Left ventricle myocardium inferior (tissue), 1 donor: ENCODE measurements at places on chromosomes 6 and 20. TPM values are rescaled to one million over a fixed set of nuclear protein-coding genes. Genes with fewer than 3 reads are reported as not detected.

Gene SLC22A7
- not detected for total RNA-seq

Gene KCNG1
- 0.30 TPM for total RNA-seq

Gene CDK19
- total RNA-seq: 9.1 TPM

Gene GPX5
- not detected for total RNA-seq

Gene SNX3
- 245 TPM for total RNA-seq

Gene COL9A1
- total RNA-seq: 0.08 TPM

Gene HLA-DMA
- 15.8 TPM for total RNA-seq

Gene ADAM33
- 10.8 TPM for total RNA-seq

Gene CAGE1
- total RNA-seq: not detected

Gene UBE2V1
- 77.1 TPM for total RNA-seq

Gene ECT2L
- total RNA-seq: 1.6 TPM

DNA sequence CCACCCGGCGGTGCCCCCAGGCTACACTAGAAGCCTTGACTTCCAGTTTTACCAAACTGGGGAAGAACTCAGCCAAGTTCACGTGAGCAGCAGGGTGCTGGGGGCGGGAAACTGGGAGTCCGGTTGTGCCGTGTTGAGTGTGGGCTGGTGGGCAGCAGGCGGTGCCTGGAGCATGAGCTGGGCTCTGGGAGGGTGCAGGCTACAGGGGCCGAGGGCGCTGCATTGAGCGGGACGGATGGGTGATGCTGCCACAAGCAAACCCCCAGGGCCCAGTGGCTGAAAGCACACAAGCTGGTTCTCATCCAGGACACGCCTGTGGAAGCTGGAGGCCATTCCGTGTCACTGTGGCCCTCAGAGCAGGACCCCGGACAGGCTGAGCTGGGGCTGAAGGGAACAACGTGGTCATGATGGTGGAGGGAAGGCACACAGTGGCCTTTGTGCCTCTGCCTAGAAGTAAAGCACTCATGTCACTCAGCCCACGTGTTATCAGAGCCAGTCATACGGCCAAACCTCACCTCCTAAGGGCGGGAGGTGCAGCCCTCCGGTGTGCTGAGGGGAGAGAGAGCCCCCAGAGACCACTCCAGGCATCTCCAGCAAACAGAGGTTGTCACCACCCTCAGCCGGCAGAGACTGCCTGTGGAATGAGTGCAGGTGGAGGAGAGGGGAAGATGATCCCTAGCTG lies 29.5 kb downstream of the RBM38 start:
- DNase-seq: no peak

GRCh38 chr6:30167101-30167500 lies 3.8 kb downstream of the TRIM15 start:
- no peak for DNase-seq

GRCh38 chr20:25049261-25050060 lies 8.5 kb downstream of the ACSS1 start:
- no peak for DNase-seq

- no peak for DNase-seq
Measured at GRCh38 chr6:130520801-130521200, 155.0 kb downstream of the TMEM200A start.

- DNase-seq: no peak
Measured at GRCh38 chr20:32841632-32842031, 17.1 kb upstream of the EFCAB8 start.

- DNase-seq: no peak
Measured at GRCh38 chr6:16043171-16044135, 85.4 kb upstream of the MYLIP start.

DNA sequence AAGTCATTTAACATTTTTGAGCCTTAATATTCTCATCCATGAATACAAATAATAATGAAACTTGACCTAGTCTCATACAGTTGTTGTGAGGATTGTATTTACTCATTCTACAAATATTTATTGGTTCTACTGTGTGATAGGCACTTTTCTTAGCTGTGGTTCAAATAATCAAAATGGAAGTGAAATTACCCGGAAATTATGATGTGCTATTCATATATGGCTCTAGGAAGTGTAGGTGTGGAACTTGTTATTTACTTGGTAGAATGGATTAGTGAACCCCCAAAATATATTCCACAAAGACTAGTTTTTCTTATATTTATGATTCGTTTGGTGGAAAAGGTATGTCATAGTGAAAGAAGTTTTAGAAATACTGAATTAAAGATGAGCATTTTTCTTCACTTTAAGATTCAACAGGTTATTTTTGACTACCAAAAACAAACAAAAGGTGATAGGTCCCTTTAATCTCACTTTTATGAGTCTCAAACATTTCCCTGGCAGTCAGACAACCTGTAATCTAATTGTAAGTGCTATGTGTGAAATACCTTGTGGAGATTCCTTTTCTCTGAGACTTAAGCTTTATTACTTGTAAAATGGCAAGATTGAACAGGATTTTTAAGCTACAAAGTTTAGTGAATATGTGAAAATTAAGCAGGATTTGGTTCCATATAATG lies 77.8 kb downstream of the STXBP5 start:
- DNase-seq: no peak

- DNase-seq: no peak
Measured at GRCh38 chr6:154139892-154140291, 100.9 kb downstream of the OPRM1 start.

GRCh38 chr20:17423782-17424181 lies 107.4 kb downstream of the BFSP1 start:
- no peak for DNase-seq

- no peak for DNase-seq
Measured at GRCh38 chr6:139943391-139943790, 568.9 kb upstream of the CITED2 start.

DNA sequence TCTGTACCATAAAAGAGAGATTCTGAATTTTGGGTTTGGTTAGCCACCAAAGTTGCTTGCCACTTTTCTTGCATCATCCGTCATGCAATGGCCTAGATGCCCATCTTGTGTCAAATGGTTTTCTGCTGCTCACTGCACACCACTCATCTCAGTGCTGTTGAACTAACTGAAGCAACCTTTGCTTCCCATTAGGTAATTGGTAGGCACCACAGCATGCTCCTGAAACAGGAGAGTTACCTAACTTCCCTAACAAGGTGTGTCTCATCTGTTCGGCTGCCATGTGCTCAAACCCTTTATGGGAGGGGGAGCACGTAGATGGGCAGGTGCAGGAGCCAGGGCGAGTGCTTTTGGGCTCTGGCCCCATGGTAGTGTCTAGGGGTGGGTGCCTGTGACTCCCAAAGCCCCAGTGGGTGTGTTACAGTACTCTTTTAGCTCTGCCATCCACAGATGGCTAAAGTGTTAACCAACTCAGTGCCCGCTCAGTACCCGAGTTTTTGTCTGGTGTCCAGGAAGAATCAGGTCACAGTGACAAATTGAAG lies 147.4 kb upstream of the SPACA1 start:
- DNase-seq: no peak

DNA sequence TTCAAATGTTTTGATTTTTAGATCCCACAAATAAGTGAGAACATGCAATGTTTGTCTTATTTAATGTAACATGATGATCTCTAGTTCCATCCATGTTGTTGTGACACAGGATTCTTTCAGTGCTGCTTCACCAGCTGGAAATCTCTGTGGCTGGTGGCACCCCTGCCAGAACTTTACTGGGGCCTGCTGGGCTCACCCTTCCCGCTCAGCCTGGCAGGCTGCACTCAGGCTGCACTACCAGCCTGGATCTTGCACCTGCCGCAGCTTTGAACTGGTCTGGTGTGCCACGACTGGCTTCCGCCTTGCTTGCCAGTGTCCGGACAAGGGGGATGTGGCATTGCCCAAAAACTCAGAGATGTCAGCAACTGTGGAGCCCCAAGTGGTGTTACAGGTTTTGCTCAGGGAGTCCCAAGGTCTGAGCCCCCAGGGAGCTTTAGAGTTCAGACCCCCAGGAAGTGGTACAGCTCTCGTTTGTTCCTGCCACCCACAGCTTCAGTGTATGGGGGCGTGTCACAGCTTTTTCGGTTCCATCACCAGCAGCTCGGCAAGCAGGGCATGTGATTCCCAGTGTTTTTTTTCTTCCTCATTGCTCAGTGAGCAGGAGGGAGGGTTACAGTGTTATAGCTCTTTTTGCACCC lies 72.3 kb upstream of the SYNCRIP start:
- DNase-seq: no peak

DNA sequence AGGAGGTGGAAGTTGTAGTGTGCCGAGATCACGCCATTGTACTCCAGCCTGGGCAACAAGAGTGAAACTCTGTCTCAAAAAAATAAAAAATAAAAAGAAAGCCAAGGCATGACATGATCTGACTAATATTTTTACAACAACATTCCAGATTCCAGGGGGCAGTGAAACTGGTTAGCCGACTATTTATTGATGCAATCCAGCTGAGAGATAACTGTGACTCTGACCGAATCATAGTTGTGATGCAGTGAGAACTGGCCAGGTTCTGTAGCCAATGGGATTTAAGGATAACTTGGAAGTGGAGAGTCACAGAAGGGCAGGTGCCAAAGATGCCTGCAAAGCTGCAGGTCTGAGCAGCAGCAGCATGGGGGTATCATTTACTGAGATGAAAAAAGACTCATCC lies 82.9 kb upstream of the TSHZ2 start:
- no peak for DNase-seq

GRCh38 chr6:137237413-137238170 lies 18.4 kb upstream of the IFNGR1 start:
- DNase-seq: no peak

GRCh38 chr6:112024464-112024863 lies 29.4 kb upstream of the CCN6 start:
- DNase-seq: no peak

GRCh38 chr6:34148631-34149451 lies 3.0 kb upstream of the GRM4 start:
- DNase-seq: no peak

DNA sequence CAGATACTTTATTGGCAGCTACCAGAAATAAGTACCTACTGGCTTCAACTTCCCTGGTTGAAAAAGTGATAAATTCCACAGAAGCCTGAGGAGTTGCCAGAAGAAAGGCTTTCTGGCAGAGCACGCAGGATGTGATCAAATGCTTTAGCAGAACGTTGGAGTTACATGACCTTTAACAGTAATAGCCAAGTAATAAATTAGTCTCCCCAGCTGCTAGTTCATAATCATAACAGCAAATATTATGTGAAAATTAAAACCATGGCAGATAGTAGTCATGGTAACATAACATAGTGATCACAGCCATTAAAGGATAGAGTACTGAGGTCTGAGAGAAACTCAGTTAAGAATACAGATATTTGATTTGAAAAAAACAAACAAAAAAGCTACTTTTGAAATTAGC lies 567.7 kb downstream of the ADGRB3 start:
- DNase-seq: no peak

- DNase-seq: no peak
Measured at GRCh38 chr20:57509665-57510237, 15.2 kb downstream of the CTCFL start.

DNA sequence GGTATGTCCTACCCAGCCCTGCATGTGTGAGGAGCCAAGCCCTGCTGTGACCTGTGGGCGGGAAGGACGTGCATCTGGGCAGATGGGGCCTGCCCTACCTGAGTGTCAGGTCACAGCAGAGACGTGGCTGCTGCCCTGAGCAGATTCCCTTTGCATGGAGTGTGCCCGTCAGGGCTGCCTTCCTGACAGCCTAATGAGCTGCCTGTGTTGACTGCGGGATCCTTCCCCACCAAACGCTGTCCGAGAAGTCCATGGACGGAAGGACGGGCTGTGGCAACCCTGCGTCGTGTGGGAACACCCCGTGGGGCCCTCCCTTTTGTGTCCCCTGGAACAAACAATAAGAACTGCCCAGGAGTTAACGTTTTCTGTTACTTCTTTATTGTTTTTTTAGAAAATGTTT lies 343.2 kb downstream of the CDH4 start:
- DNase-seq: no peak

DNA sequence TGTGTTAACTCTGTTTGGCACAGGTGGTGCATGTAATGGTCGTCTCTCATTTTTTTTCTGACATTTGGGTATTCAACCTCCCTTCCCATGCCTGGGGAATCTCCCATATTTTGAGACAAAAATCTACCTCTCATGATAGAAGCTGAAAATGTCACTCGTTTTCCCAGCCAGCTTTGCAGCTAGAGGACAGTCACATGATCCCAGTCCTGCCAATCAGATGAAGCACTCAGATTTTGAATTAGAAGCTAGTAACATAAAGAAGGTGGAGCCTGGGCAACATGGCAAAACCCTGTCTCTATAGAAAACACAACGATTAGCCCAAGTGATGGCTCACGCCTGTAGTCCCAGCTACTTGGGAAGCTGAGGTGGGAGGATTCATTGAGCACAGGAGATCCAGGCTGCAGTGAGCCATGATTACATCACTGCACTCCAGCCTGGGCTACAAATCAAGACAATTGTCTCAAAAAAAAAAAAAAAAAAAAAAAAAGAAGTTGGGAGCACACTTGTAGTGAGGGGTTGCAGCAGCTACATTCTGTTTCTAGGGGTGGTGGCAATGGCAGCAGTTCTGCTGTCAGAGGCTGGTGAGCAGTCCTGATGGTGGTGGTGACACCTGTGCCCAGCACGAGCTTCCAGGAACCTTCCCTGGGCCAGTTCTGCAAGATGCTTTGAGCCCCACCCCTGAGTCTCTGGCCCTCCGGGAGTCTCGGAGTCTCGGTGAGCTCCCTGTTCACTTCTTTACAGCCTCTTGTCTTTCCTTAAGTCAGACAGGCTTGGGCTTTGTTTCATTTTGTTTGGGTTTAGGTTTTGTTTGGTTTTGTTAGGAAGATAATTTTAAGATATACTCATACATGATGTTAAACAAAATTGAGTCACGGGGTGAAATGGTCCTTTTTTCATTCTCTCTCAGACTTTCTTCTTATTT lies 94.1 kb upstream of the KCNG1 start:
- DNase-seq: no peak

- no peak for DNase-seq
Measured at GRCh38 chr6:150887978-150888563, 22.6 kb downstream of the MTHFD1L start.

DNA sequence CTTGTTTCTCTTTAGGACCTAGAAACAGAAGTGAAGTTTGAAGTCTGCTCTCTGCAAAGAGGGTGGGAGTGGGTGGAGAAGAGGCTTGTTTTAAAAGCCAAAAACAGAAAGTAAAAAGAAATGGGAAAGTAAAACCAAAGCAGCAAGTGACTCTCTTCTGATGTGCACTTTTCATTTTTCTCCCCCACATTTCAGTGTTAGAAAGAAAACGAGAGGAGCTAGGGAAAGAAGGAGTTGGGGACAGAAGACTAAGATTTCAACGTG lies 1.3 kb downstream of the C6orf141 start:
- no peak for DNase-seq

DNA sequence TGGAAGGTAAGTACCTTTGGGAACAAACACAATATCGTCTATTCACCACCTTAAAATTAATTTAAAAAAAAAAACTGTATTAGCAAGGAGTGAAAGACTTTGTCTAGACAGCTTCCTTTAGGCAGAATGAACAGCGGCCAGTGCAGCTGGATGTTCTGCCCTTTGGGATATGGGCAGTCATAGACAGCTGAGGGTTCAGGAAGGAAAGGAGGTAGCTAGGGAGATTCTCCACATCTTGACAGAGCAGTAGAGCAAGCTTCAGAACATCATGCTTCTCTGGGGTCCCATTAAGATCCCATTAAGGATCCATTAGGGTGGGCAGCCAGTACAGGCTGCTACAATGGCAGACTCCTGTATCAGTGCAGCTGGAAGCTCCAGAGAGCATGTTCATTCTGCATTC lies 46.5 kb upstream of the PLCB4 start:
- no peak for DNase-seq
